ENCODE measurements at places on chromosomes 5 and 9.

GRCh38 chr9:93634311-93635185 is 58.2 kb downstream of the PHF2 start:
- DNase-seq: no peak

GRCh38 chr5:80239680-80240367 is 16.0 kb downstream of the SERINC5 start:
- no peak for DNase-seq

DNA sequence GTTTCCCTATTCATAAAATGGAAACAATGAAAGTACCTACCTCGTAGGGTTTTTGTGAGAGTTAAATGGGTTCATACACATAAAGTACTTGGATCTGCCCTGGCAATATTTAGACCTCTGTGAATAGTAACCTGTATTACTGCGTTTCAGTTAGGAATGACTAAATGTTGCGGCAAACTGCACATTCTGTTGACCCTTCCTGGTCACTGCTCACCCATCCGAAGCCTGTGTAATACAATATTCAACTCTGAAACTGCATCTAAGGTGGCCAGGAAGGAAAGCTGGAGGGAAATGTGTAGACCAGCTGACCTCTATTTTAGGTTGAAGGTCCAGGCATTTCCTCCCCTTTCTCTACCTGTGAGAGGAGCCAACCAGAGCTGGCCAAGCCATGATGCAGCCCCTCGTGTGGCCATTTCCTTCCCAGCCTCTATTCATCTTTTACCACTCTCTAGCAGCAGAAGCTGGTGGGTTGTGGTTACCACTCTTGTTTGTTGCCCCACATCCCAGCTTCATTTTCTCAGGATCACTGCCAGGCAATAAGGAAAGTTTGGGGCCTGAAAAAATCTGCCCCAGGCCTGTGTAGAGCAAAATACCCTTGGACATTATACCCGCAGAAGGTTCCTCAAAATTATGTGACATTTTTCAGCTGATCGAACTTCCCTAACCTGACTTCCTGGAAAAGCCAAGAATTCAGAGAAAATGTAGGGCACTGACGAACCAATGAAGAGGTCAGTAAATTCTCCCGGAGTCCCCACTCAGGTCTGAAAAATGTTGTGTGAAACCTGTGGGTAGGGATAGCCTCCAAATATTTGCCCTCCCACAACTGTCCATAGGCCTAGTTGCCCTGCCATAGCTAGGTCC is 20.5 kb upstream of the PDCD1LG2 start:
- no peak for DNase-seq

DNA sequence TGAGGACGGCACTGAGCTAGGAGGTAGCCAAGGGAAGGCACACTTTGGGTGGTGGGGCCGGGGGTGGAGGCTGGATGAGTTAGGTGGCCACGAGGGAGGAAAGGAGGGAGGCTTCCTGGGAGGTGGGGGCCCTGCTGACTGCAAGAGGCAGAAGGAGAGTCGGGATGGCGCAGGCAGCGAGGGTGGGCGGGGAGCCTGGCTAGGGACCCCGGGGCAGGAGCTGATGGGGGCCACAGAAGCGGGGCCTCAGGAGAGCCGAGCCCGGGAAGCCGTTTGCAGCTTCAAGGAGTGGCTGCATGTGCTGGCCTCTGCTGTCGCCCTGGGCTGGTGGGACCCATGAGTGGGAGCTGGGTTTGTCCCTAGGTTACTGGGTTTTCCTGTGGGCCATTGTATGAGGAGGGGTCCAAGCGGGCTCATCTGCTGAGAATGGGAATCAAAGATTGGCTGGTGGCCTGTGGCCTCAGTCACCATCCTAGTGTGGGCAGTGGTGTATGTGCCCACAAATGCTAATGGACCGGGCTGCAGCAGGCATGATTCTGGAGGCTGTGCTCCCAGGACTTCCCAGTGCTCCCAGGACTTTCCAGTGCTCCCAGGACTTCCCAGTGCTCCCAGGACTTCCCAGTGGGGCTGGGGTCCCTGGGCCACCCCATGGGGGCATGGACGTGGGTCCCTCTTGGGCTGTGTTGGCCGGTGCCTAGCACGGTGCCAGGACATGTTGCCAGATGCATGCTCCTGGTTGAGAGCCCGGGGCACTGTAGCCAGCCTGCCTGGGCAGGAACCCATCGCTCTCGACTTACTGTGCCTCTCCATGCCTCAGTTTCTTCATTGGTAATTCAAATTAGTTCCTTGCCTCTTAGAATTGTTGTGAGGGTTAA is 40.2 kb downstream of the UNC5A start:
- no peak for DNase-seq

- no peak for DNase-seq
These were observed 198.9 kb downstream of the LURAP1L start for GRCh38 chr9:12973710-12974109.

DNA sequence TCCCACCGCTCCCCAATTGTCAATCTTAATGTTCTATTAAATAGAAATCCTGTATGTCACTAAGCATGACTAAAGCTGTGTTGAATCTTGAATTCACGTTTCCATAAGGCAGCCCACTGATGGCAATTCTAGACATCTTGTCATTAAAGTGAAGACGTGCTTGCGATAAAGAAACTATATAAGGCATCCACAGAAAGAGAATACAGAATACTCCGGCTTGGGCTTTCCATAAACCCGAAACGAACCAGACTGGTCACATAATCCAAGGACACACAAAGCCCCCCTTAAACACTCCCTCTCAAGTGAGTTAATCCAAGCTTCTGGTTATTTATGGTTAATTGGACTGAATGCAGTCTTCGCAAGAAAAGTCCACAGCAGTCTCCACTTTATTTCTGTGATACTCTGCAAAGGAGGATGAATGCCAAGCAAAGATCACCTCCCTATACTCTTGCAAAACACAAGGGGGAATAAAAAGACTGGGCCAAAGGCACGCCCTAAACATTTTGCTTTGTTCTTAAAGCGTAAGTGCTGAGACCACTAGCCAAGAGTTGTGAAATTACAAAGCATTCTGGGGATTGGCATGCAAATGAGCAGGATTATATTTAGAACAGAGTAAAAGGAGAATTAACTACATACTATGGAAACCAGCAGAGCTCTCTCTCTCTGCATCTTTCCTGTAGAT is 54.7 kb downstream of the DPYSL3 start:
- no peak for DNase-seq

GRCh38 chr9:85522459-85523092 is 219.2 kb downstream of the AGTPBP1 start:
- DNase-seq: peak; percentile 73

- DNase-seq: peak; percentile 73
These were observed 65.5 kb downstream of the INSYN2B start for GRCh38 chr5:169914766-169915165.

DNA sequence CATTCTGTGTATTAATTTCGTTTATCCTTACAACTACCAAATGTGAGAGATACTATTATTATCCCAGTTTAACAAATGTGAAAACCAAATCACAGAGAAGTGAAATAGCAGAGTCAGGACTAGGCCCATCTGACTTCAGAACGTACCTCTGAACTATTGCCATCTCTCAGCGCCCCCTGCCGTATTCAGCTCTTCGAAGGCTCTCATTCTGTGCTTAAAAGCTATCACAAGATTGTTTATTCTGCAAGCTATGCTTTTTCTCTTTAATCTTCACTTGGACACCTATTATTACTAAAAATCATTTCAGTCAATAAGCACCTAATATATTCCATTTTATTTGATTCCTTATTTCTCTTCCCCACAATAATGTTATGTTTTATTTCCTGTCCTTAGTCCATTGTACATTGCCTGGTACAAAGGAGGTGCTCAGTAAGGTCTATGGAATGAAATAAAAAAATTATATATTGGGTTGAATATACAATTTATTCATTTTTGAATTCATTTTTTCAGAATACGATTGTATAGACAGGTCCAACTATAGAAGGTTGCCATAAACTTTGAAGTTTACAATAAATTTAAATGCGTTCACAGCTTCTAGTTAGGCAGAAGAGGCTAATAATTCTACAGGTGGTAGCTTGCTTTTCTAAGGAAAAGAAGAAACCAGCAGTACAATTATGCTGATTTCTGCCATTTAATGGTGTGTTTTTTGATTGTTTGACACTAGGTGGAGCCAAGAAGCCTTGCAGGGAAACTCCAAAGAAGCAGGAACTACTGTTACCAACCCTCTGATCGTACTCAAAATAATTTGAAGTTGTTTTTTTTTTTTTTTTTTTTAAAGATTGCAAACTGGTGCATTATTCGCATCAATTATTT is 202.2 kb upstream of the DMRTA1 start:
- DNase-seq: no peak

GRCh38 chr5:150596313-150596712 is 44.1 kb upstream of the SYNPO start:
- no peak for DNase-seq

- no peak for DNase-seq
These were observed 4.2 kb downstream of the WWC1 start for GRCh38 chr5:168295574-168296201.

- peak; percentile 34 for DNase-seq
These were observed 69.2 kb upstream of the RPS23 start for GRCh38 chr5:82347201-82347865.

DNA sequence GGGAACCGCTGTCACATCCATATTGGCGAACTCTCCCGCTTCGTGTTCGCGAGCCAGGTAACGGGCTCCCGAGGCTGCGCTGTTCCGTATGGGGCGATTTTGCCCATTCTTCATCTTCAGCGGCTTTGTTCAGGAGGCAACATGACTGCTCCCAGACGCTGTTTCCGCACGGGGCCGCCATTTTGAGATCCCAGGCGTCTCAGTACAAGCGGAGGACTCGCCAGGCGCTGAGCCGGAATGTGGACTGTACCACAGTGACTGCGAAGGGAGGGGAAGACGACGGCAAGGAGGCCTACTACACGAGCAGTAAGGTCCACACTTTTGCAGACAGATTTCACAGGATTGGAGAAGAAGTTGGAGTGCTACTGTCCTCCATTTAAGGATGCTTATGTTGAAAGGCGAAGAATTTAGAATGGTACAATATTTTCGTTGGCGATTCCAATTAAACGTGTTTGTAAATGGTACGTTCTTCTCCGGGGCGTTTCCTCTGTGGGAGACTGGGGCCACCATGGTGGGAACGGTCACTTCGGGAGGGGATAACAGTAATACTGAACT is 41.6 kb upstream of the ZNF300 start:
- DNase-seq: peak; percentile 89

DNA sequence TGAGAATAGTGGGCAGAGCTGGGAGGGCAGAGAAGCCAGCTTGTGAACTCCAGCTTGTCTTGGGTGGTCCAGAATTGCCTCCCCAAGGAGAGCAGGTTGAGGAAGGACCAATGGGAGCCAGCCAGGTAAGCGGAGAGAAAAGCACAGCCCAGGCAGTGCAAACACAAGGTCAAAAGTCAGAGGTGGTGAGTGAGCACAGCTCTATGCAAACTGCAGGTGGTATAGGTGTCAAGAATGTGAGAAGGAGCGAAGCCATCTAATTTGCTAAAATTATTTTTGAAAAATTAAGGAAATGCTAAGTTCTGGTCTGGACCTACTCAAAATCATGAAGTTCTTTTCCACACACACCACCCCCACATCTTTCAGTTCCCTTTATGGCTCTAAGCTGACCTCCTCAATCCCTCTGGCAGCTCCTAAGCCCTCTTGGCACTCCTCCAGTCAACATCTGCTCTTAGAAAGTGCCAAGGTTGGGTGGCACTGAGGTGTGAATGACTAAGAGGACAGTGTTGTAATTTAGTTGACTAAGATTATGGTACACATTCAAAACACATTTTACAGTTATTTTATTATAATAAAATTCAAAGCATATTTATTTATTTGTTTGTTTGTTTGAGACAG is 6.6 kb upstream of the OTULINL start:
- peak; percentile 57 for DNase-seq
